ENCODE measurements at places on chromosomes 16 and 17.

DNA sequence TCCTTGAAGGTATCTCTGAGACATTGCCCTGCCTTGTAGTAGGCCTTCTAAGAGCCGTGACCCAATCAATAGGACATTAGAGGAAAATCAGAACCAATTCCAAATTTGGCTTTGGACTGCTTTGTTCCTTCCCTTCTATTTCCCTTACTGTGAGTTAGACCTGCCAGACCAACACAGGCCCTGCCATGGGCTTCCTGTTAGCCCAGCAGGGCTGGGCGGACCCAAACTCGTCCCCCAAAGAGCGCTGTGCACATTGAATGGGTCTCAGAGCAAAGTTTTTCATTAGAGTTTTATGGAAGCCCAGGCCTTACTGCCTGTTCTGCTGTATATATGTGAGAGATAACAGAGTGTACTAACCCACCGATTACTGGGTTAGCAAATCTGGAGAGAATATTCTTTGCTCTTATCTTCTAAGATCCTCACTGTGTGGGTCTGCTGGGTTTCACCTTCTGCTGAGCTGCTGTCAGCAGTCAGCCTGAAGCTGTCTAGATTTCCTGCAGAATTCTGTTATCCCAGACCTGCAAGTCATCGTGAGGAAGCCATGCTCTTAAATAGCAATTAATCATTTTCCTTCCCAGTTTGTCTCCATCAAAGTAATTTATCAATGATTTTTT, 5.7 kb downstream of the ARHGAP44 start:
- no peak for DNase-seq

DNA sequence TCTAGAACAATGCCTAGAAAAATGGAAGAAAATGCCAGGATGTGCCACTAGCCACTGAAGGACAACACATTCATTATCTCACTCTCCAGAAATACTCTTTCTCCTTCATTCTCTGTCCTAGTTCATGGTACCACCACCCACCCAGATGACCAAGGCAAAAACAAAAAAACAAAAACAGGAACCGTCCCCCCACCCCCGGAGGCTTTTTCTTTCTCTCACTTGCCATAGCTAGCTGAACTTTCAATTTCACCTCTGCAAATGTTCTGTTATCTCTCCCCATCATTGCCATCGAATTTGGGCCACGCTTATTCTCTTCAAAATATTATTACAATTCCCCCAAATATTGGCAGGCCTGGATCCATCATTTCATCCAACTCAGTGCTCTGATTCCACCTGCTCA, 49.0 kb downstream of the SOX9 start:
- no peak for DNase-seq

DNA sequence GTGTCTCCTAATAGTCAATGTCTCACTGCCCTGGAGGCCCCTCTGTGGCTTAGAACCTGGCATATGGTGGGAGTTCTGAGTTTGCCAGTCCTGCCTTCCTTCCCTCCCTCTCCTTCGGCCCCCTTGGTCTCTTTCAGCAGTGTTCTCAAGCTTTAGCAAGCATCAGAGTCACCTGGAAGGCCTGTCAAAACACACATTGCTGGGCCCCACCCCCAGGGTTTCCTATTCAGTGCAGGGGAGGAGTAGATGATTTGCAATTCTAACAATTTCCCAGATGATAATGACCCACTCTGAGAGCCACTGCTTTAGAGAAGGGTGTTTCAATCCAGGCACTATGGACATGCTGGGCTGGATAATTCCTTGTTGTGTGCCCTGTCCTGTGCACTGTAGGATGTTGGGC, 26.4 kb upstream of the TMEM220 start:
- no peak for DNase-seq

GRCh38 chr17:214881-215331, 33.5 kb upstream of the DOC2B start:
- no peak for DNase-seq

GRCh38 chr17:40093580-40094201, 6.7 kb downstream of the NR1D1 start:
- DNase-seq: no peak

GRCh38 chr17:385836-386140, 33.2 kb upstream of the RPH3AL start:
- no peak for DNase-seq

- DNase-seq: no peak
Measured at GRCh38 chr17:34306466-34306865, 12.8 kb upstream of the CCL8 start.

DNA sequence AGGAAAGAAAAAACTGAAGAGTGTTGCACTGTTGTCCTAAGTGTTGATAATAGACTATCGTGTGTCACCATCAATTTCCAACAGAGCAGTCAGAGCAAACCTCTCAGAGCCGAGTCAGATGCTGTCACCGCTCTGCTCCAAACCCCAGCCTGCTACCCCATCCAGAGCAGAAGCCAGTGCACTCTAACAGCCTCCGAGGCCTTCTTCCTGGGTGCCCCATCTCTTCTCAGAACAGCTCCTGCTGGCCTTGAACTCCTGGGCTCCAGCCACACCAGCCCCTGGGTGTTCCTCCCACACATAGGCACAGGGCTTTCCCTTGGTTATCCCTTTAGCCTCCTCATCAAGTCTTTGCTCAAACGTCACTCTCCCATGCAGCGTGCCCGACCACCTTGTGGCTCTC, 21.0 kb downstream of the MEIOB start:
- no peak for DNase-seq

GRCh38 chr16:86515413-86515776, 5.1 kb downstream of the FOXF1 start:
- DNase-seq: no peak

GRCh38 chr16:54240271-54241129, 46.1 kb downstream of the IRX3 start:
- no peak for DNase-seq

DNA sequence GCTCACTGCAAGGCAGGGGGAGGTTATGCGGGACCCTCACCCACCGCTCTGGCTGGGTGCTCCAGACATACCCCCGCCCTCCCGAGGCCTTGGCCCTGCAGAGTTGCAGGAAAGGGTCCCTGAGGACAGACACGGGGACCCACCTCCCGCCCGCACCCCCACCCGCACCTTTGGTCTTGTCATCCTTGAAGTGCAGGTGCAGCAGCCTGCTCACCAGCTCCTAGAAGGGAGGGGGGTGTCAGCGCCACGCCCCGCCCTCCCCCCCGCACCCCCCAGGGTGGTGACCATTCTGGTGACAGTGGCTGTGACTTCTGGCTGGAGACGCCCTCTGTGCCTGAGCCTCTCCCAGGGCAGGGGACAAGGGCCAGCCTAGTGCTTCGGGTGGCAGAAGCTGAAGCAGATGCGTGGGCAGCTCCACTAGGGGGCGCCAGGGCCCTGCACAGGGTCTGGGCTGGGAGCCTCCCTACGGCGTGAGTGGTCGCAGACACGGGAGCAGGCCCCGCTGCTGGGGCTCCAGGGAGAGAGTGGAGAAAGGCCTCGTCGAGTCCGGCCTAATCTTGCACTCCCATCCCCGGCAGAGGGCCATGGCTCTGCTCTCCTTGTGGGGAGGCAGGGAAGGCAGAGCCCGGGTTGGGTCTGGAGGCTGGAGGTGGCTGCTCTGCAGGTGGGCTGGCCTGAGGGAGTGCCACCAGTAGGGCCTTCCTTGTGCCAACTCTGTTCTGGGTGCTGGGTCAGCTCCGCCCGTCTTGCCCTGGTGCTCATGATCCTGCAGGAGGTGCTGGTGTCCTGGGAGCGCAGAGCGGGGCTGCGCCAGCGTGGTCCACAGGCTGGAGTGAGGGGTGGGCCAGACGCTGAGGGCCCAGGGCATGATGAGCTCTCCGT, 2.7 kb downstream of the CENPX start:
- DNase-seq: peak; percentile 56

GRCh38 chr17:79794659-79795511, 2.0 kb downstream of the CBX8 start:
- DNase-seq: no peak

DNA sequence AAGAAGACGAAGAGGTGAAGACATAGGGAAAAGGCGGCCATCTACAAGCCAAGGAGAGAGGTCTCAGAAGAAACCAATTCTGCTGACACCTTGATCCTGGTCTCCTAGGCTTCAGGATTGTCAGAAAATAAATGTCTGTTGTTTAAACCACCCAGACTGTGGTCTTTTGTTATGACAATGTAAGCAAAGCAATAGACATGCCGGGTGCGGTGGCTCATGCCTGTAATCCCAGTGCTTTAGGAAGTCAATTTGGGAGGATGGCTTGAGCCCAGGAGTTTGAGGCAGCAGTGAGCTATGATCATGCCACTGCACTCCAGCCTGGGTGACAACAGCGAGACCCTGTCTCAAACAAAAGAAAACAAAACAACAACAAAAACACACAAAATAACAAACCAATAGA, 64.4 kb downstream of the HAPSTR1 start:
- no peak for DNase-seq

- DNase-seq: no peak
Measured at GRCh38 chr16:31129568-31130335, 5.8 kb downstream of the PRSS8 start.

DNA sequence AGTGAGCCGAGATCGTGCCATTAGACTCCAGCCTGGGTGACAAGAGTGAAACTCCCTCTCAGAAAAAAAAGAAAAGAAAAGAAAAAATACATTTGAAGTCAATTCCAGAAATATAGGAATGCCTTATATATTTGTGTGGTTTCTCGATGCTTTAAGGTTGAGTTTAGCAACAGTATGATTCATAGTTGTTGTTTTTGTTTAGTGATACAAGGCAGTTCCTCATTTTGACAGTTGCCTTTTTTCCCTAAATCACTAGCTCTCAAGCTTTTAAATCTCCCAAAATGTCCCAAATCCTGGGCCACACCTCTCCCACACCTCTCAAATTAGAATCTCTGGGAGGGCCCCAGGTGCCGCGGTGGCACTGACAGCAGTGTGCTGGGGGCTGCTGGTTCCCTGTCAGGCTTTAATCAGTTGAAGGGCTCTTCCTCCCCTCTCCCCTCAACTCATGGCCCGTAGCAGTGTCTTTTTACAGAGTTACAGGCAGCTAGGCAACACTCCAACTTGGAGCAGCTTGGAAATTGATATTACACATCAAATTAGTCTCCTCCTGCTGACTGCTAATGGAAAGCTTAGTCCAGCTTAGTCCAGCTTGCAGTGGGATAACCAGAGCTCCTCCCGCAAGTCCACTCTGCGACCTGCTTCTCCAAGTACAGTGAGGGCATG, 58.4 kb downstream of the EPN2 start:
- no peak for DNase-seq

GRCh38 chr16:68324780-68325357, 14.1 kb downstream of the PRMT7 start:
- no peak for DNase-seq

DNA sequence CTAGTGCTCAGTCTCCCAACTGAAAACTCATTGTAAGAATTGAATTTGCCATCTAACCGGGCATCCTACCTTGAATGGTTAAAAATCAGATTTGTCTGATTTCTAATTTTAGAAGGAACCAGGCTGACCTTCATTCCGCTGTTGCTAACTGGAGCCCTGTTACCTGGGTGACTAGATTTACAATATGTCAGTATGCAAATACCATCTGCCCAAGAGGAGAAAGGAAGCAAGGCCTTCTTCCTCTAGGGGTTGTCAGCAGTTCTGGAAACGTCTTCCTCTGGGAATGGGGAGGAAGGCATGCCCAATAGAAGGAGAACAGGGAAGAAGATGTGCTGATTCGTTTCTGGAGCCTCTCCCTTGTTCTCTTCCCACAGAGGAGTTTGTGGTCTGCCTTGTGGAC, 137.9 kb downstream of the PITPNC1 start:
- no peak for DNase-seq

GRCh38 chr17:78128551-78129350, at the start of gene TMC6:
Gene TMC6 (minus strand): TSS chr17:78128755. CDS start chr17:78126832, 1,923 bp downstream.
- DNase-seq: peak; percentile 80

GRCh38 chr16:1180549-1181403, 27.9 kb downstream of the CACNA1H start:
- DNase-seq: no peak

DNA sequence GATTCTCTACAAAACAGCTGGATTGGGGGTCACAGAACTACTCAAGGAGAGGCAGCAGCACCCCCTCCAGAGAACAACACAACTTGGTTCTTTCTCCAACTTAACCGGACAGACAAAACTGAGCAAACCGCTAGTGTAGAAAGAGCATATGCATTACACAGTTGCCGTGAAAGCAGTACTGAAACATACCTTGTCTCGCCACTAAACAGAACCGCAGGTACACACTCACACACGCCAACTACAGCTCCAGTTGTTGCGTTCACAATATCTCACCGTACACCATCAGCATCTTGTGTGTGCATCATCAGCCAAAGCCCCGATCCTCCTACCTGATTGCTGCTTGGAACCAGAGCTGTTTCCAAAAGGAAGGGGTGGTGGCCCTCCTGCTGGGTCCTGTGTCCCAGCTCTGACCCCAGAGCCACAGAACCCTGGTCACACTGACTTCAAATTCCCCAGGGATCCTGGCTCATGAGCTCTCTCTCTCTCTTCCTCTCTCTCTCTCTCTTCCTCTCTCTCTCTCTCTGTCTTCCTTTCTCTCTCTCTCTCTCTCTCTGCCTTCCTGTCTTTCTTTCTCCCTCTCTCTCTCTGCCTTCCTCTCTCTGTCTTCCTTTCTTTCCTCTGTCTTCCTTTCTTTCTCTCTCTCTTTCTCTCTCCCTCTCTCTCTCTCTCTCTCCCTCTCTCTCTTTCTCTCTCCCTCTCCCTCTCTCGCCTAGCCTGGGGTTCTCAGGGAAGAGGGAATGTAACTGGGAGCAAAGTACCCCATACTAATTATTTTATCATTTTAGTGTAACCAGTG, 8.4 kb downstream of the PIMREG start:
- no peak for DNase-seq

DNA sequence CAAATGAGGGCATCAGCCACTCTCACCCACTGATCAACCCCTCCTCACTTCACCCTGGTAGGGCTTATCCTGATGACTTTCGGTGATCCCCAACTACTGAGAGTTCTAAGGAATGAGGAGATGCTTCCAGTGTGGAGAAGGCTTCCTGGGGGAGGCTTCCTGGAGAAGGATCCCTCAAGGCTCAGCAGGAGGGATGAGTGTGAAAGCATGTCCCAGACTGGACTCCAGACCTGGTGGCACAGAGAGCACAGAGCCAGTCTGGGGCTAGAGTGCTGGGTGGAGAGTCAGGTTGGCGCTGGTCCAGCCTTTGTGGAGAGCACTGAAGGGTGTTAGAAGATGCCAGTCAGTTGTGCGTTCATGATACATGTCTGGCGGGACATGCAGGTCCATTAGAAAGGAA, 53.7 kb downstream of the PLD6 start:
- DNase-seq: no peak
